ENCODE measurements at places on chromosomes 2 and 18.

- no peak for DNase-seq
Observed at GRCh38 chr2:204611017-204611631, 65.8 kb downstream of the PARD3B start.

- no peak for DNase-seq
Observed at GRCh38 chr2:230797515-230798495, 66.9 kb upstream of the ITM2C start.

DNA sequence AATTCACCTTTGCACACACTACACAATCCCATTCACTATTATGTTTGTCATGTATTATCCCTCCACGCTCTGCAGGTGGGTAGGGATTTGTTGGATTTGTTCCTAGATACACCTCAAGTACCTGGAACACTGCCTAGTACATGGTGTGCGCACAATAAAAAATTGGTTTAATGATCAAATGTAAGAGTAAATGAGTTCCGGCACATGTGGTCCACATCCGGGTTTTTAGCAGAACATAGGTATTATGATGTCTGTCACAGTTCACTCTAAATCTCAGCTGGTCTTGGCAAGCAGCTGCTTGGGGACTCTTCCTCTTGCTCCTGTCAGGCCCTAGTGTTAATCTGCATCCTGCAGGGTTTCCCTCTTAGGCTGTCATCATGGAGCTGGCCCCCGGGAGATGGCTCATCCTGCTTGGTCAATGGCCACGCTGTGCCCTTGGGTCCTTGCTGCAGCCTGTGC is 21.8 kb upstream of the IL1R1 start:
- no peak for DNase-seq

DNA sequence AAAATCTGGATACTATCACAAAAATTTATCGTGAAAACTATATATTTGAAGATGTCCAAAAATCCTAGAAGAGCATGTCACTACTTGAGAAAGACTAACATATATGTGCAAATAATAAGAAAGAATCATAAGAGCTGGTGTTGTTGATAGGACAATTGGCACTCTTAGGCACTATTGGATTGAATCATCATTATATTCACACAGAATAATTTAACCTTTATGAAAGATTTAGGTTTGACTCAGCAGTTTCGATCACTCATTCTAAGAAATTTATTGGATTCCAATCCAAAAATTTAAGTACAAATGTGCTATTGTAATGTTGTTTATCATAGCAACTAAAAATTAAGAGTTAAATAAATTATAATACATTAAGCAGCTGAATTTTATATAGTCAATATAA is 503.6 kb downstream of the SPAG16 start:
- no peak for DNase-seq

DNA sequence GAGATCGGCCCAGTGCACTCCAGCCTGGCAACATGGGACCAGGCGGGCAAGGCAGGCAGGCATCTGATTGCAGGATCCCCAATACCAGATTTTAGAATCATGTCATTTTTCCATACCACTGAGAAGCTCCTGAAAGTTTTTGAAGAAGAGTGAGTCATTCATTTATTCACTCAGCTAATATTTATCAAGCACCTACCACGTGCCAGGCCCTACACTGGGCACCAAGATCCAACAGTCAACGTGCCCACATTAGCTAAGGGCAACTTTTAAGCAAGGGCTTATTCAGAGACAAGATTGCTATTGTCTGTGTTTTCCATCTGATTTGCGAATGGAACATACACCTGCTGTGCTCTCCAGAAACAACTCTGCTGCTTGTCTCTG is 126.8 kb upstream of the LGALSL start:
- no peak for DNase-seq

GRCh38 chr2:12731701-12732280 is 15.1 kb downstream of the TRIB2 start:
- DNase-seq = no peak

DNA sequence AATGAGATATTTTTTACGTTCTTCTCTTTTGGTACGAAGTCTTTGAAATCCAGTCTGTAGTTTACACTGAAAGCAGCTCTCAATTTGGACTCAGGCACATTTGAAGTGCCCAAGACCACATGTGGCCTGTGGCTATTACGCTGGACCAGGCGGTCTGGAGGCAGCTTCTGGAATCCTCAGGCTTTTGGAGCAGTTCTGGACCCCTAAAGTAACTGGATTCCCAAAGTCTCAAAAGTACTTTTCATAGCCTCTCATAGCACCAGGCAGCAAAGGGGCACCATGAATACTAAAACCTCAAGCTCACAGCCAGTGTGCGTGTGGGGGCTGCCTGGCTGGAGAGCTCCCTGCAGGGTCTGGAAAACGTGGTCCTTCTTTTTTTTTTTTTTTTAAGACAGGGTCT is 119.0 kb downstream of the SMAD7 start:
- no peak for DNase-seq

- no peak for DNase-seq
Observed at GRCh38 chr2:66587216-66587615, 152.3 kb downstream of the MEIS1 start.

DNA sequence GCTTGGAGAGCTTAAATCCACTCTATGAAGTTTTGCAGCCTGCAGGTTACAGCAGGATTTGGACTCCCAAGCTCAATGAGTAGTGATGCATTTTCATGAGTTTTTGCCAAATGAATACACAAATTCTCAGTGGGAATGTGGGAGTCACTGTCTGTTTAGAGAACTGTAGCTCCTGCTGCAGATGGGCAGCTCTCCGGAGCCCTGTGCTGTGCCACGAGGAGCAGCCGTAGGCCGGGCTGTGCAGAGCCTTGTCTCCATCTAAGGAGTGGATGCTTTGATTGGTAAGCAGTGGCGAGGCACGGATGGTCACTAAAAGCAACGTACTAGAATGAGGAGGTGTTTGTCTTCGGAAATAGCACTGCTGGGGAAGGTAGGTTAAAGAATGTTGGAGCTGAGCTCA is 96.0 kb upstream of the NFATC1 start:
- no peak for DNase-seq

GRCh38 chr2:144489315-144489916 is 30.5 kb downstream of the ZEB2 start:
- DNase-seq = no peak

- no peak for DNase-seq
Observed at GRCh38 chr2:202632682-202633290, 2.0 kb upstream of the FAM117B start.

- DNase-seq = no peak
Observed at GRCh38 chr18:2635586-2635985, 19.9 kb upstream of the SMCHD1 start.

DNA sequence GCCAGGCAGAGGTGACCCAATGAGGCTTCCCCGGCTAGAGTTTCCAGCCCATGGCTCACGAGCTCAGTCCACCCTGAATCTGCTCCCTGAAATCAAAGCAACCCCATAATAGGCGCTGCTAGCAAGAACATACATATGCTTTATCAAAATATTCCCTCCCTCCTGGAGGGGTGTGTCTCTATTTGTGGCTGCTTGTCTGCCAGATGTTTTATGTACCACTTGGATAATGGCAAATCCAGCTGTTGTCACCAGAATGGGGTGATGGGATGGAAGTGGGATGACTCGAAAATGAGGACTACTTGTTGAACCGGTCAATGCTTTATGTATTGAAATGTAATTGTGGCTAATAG is 152.0 kb downstream of the GALNT14 start:
- DNase-seq = no peak

DNA sequence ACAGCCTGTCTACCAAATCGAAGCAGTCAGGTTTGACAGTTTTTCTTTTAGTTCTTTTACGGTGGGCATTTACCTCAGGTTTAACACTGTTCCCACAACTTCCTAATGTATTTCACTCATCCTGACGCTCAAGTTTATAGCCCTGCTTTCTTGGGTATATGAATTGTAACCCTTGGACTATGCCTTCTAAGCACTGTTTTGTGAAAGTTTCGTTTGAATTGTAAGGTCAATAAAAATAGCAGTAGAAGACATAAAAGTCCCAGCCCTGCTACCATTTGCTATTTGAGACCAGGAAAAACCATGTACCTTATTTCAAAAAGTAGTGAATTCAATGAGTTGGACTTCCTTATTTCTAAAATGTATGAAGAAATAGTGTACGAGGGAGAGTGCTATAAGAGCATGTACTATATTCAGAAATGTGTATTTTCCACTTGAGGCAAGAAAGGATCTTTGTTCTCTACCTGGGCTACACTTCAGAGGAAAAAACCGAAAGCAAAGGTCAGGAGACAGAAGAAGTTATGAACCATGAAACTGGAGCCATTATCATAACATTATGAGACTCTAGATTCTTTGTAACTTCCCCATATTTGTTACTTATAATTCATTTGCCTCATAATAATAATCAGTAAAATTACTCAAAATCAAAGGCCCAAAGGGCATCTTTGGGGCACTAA is 1.9 kb upstream of the ZC3H15 start:
- no peak for DNase-seq

GRCh38 chr2:176111309-176111663 is 4.2 kb downstream of the HOXD11 start:
- DNase-seq = no peak

DNA sequence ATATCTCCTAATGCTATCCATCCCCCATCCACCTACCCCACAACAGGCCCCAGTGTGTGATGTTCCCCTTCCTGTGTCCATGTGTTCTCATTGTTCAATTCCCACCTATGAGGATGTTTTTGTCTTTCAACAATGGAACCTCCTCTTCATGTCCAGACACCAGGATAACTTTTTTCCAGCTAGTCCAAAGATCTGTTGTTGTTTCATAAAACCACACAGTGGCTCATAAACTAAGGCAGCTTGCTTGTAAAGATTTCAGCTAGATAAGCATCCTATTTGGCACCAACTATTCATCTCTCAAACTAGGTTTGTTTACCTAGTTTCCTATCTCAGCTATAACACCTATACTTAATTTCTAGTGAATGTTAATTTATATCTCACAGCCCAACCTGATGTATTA is 937.7 kb downstream of the TRIB2 start:
- DNase-seq = no peak

DNA sequence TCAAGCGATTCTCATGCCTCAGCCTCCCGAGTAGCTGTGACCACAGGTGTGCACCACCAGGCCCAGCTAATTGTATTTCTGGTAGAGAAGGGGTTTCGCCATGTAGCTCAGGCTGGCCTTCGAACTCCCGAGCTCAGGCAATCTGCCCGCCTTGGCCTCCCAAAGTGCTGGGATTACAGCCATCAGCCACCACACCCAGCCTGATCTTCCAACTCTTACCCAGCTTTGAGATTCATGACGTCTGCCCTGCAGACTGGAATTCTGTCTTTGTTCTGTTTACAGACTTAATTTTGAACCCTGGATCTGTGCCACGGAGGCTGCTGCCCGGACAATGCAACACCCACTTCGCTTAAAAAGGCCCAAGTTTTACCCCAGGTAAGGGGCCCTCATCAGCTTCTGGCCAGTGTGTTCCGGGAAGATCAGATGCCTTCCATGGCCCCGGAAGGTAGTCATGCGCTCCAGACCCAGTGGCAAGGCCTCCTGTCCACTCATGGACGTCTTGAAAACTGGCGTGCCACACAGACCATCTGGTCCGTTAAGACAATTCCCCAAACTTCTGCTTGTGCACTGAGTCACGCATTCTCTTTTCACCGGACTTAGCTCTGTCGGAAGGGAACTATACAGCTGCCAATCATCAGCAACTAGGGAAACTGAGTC is 5.5 kb downstream of the PXDN start:
- DNase-seq = no peak

DNA sequence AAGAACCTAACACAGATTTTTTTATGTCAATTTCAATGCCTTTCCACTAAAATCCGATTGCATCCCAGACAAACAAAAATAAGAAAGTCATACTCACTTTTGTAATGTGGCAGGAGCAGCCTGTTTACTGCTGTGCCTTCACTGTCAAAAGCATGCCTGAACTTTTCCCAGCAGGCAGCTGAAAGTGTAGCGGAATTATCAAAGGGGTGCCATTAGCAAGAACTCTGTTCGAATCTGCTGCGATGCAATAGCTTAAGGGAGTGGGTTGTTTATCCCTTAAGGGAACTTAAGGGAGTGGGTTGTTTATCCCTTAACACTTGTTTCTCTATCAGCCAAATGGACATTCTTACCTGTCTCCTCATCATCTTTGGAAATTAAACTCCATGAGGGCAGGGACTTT is 243.5 kb downstream of the PAX3 start:
- DNase-seq = no peak

- DNase-seq = no peak
Observed at GRCh38 chr2:204046145-204046544, 109.6 kb downstream of the ICOS start.

- no peak for DNase-seq
Observed at GRCh38 chr18:44700652-44701051, 20.0 kb downstream of the SETBP1 start.

DNA sequence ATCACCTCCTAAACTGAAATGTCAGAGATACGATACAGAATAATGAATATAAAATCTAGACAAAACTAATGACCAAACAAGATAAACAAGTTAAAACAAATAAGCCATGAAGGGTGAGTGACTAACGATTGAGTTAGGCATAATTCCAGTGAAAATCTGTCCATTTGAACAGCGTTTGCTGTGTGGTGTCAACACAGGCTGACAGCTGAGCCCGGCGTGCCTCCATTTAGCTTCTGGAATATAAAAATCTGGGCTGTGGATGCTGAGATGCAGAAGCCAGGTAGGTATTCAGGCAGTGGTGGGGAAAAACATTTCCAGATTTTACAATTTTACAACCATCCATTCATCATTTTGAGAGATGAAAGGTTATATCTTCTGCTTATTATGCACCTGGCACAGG is 2041.4 kb upstream of the CELF4 start:
- DNase-seq = no peak

DNA sequence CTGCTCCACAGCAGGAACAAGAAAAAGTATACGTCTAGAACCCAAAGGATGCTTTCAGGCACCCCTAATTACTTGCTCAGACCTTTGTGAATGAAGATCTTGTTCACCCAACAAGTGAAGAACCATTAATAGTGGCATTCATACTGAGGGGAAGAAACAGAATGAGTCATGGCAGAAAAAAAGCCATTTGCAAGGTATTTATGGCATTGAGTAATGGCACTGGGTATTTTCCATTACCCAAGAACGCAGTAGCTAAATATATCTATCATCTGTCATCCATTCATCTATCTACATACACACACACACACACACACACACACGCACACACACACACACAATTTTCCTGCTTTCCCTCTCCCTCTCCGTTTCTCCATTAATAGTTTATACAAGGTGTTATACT is 56.4 kb upstream of the XIRP2 start:
- no peak for DNase-seq

GRCh38 chr2:127884436-127884835 is 1.3 kb downstream of the AMMECR1L start:
- DNase-seq = no peak

DNA sequence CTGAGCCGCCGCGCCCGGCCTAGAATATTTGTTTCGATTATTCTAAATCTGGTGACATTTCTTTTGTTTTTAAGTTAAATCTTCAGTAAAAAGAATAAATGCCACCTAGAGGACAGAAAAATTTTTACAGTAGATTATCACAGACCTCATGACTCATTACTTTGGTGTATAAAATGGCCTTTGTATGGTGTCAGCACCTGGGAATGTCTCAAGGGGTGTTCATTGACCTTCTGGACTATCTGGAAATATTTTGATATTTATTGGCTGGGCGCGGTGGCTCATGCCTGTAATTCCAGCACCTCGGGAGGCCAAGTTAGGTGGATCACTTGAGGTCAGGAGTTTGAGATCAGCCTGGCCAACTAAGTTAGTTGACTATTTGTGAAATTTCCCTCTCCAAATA is 30.3 kb upstream of the SLC30A6 start:
- no peak for DNase-seq

Data from NCI-H187 treated with DMSO at 0.1 percent for 48 hours (cell line).